ENCODE measurements at places on chromosomes 12 and 14.
A peak's percentile ranks its signal among the peaks of the same experiment; 100 is the strongest.

DNA sequence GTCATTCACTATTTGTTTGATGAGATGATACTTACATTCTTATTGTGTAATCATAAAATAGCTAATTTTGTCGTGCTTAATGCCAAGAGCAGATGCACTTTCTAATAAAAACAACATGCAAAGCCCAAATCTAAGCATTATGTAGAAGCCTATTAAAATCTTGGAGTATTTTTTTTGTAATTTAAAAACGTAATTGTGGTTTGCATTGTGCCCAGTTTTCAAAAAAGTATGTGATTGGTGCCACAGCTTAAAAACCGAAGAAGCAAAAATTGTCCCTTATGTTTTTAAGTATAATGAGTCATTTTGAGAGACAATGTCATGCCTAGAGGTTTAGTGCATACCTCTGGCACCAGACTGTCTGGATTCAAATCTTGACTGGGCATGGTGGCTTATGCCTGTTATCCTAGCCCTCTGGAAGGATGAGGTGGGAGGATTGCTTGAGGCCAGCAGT lies 464.8 kb upstream of the RGS6 start:
- DNase-seq: no peak

GRCh38 chr12:47276621-47277309 lies 197.0 kb upstream of the AMIGO2 start:
- DNase-seq: no peak

DNA sequence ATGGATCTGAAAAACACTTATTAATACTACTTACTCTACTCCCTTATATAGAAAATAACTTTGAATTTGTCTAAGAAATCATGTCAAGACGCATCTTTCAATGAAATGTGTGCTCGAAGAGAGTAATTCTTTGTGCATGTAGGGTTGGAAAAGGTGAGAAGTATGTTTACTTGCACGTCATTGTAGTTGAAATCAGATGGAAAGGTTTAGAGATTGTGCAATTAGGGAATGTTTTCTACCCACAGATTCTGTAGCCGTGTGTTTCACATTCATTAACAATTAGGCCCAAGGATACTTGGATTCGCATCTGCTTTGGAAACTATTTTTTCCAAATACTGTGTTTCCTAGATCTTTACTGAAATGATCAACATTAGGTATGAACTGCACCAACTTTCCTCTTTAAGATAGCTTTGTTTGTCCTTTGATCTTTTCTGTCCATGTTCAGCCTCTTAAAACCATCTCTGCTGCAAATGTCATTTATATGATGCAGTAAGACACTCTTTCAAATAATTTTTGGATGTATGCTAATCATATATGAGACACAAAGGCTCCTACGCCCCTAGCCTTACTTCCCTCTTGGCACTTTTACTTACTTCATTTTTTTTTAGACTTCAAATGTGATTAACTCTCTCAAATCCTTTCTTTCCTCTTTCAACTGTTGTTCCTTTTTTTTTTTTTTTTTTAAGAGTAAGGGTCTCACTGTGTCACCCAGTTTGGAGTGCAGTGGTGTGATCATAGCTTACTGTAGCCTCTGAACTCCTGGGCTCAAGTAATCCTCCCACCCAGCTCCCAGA lies 58.0 kb upstream of the PSMA6 start:
- no peak for DNase-seq

DNA sequence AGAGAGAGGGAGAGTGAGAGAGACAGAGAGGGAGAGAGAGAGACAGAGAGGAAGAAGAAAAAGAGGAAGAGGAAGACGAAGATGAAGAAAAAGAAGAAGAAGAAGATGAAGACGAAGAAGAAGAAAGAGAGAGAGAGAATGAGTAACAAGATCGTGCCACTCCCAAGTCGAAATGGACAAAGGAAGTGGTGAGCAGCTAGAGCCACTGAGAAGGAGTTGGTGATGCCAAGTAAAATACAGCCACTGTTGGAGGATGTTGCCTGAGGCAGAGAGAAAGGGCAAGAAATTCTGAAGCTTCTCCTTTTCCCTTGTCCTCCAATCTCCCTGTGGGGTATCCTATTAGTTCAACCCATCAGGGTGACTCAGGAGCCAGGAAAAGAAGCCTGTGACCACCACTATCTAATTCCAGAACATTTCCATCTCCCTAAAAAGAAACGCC lies 12.5 kb upstream of the ANAPC5 start:
- DNase-seq: no peak

- DNase-seq: no peak
These were observed 25.0 kb downstream of the SH2B3 start for GRCh38 chr12:111430433-111431353.

GRCh38 chr12:76055393-76055792 lies 23.8 kb upstream of the PHLDA1 start:
- no peak for DNase-seq

- DNase-seq: no peak
These were observed 51.1 kb upstream of the BEGAIN start for GRCh38 chr14:100638211-100638855.

DNA sequence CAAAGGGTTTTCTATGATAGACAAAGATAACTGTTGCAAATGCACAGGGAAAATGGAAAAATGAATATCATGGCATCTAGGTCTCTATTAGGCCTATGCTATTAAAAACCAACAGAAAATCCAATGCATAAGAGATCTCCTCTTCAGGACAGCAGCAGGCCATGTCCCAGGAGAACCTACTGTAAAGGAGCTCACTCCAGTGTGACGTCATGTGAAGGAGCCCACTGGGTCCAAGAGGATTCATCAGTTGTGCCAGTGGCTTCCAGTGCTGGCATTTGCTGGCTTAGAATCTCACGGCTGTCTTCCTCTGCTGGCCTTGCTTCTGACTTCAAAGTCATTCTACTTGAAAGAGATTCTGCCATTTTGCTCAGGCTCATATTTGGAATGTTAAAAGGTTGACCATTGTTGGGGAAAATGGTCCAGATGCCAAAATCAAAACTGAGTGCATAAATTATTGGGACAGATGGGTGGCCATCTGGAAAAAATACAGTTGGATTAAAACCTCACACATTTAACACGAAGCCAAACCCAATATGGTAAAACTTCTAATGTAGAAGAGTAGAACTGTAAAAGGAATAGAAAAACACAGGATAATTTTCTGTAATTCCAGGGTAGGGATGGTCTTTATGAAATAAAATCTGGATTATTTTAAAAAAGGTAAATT lies 75.4 kb upstream of the ARID2 start:
- DNase-seq: no peak

DNA sequence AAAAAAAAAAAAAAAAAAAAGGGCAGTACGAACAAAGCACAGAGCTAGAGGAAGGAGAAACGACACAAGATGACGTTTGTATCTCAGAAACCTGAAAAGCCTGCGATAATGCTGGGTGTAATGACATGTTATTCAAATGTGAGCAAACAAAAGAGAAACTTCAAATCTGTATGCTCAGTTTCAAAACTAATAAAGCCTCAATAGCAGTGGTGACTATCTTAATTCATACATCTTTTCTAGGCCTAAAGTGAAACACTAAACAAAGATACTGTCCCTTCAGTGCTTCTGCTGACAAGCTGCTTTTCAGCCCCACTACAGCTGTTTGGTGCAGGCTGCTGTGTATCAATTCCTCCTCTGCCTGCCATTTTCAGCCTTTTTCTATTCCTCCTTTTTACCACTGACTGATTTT lies 15.8 kb downstream of the ITPR2 start:
- DNase-seq: no peak

DNA sequence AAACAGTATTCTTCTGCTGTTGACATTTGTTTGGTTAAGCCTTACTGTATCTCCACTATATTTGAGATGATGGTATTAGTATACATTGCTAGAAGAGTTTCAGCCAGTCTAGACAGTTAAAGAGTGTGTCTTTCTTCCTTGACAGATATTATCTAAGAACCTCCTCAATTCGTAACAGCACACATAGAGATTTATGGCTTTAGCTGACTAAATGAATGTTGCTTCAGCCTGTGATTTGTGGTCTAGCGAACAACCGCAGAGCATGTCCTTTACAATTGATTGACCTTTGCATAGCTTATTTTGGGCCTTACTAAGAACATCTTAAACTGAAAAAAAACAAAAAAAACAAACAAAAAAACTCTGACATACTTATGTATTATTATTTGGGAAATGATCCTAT lies 122.2 kb downstream of the DAAM1 start:
- DNase-seq: no peak

DNA sequence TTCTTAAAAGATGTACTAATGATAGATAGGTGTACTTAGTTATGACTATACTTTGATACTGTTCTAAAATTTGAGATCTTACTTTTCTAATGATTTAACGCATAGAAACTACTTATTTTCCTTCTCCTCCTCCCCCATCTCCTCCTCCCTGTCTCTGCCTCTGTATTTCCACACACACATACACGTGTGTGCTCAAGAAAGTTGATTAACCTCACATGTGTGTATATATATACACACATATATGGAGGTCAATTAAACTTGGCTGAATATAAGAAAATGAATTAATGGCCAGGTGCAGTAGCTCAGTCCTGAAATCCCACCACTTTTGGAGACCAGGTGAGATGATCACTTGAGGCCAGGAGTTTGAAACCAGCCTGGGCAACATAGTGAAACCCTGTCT lies 362.7 kb upstream of the SYT1 start:
- DNase-seq: no peak

- DNase-seq: no peak
These were observed 2.5 kb downstream of the SCN8A start for GRCh38 chr12:51593539-51593938.

DNA sequence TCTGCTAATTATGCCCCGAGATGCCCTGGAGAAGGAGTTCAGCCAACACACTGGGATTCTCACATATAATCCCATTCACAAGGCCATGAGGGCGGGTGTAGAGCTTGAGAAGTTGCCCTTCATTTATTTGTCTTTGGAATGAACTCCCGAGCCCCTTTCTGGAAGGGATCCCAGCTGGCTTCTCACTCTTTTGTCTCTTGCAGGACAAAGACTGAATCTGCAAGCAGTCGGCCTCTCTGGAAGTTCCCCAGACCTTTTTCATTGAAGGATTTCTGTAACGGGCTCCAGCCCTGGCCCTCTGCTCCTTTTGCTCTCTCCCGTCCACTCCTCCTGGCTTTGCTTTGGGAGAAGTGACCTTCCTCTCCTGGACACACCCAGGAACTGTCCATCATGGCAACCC lies 163.3 kb upstream of the SFSWAP start:
- no peak for DNase-seq

DNA sequence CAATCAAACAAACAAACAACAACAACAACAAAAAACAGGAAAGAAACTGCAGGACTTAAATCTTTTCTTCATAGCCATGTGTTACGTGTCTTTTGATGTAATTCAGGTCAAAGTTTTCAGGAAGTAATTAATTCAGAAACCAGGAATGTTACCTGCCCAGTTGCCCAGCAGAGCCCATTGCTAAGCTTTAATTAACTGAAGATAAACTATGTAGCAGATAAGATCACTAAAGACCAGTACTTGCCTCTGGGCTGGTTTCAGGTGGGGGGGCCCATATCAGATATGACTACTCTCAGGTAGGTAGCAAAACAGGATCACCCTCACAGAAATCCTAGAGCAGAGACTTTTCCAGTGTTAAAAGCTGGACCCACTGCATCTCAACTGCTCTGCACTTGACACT lies 69.2 kb downstream of the LIN7A start:
- DNase-seq: no peak

DNA sequence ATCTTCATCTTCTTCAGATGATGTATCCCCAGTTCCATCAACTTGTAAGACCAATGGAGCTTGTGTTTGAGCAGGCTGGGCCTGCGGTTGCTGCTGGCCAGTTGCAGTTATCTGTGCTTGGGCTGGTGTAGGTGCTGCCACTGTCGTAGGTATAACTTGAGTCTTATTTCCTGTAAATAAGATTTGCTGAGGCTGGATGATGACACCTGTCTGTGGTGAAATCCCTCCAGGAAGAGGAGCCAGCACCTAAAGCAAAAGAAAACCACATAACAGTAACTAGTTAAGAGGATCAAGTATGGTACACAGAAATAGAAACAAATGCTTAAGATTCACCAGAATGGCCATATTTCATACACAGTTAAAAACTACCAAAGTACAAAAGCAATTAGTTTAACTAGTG lies 28.2 kb downstream of the GTF2A1 start:
- no peak for DNase-seq

GRCh38 chr14:35229084-35229791 lies 62.9 kb upstream of the PSMA6 start:
- DNase-seq: no peak

- no peak for DNase-seq
These were observed 22.1 kb upstream of the CEP170B start for GRCh38 chr14:104843006-104843405.

DNA sequence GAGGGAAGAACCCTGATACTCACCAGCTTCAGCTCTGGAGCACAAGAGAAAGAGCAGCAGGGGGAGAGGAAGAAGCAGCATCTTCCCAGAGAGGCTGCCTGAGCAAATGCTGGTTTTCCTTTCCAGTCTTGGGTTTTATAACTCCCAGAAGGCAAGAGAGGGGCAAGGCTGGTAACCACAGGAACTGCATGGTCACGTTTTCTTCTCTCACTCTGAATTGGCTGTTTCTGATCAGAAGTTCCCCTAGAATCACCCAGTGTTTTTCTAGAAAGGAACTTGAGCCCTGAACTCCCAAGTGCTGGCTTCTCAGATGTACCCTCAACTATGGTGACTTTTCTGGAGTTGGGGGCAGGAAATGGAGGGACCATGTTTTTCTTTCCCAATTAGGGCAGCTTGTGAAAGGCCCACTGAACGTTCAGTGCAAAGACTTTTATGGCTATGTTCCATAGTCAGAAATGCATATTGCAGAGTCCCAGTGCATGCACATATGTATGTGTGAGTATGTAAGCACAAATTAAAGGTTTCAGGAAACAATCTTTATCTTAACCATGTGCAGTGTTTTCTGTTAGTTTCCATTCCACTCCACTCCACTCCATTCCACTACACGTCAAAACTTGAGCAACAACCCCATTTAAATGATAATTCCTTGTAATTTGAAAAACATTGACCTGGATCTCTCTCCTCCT lies at the start of gene CMA1:
Gene CMA1 (minus strand): TSS at position 111 of the 686 bp plus-strand sequence. CDS start 30 bp downstream, at position 81.
- no peak for DNase-seq

DNA sequence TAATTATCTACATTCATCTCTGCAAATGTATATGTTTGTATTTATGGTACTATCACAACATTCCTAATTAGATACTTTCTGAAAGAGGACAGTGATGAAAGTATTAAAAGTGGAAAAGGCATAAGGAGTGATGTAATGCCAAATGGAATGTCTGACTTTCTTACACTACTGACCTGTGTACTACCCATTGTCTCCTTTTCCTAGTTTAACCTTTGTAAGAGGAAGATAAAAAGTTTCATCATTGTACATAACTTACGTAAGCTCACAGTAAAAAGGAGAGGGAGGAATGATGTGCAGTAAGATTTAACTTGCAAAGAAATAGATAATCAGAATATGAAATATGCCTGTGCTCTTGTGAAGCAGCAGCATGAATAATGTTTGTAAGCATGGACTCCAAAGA lies 55.9 kb downstream of the SOX5 start:
- DNase-seq: no peak

GRCh38 chr12:92546259-92546634 lies 156.5 kb upstream of the PLEKHG7 start:
- no peak for DNase-seq

GRCh38 chr12:58888131-58888783 lies 32.0 kb downstream of the LRIG3 start:
- no peak for DNase-seq

GRCh38 chr12:132275110-132275531 lies 54.3 kb downstream of the GALNT9 start:
- peak; percentile 2 for DNase-seq

GRCh38 chr12:53287741-53288216 lies 7.6 kb upstream of the PFDN5 start:
- DNase-seq: no peak

All from HS-5 (cell line).